Stimulated activated CD4-positive, alpha-beta T cell treated with anti-CD3 and anti-CD28 coated beads, Interleukin-4, amount 100 ng/mL, for 48 hours (primary cell): ENCODE measurements at places on chromosomes 11 and 22.
A peak's percentile ranks its signal among the peaks of the same experiment; 100 is the strongest.

GRCh38 chr11:43072096-43072495 lies 239.7 kb upstream of the API5 start:
- DNase-seq, result no peak

- DNase-seq, result no peak
Observed at GRCh38 chr11:120142441-120143100, 4.7 kb upstream of the TRIM29 start.

DNA sequence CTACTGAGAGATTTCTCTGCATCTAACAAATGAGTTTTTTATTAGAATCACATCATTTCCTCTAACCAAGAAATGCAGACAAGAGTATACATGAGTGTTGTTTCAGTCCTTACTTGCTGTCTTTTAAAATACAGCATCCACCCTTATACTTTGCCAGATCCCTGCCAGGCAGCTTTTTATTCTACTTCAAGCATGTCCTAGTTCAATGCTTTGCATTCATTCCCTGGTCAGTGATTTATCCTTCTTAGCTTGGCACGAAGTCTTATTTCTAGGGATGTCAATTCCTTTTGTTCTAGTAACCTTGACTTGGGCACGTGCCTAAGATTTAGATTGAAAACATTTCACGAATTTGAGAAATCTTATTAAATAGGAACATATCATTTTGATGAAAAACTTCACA lies 307.2 kb upstream of the MPPED2 start:
- no peak for DNase-seq

DNA sequence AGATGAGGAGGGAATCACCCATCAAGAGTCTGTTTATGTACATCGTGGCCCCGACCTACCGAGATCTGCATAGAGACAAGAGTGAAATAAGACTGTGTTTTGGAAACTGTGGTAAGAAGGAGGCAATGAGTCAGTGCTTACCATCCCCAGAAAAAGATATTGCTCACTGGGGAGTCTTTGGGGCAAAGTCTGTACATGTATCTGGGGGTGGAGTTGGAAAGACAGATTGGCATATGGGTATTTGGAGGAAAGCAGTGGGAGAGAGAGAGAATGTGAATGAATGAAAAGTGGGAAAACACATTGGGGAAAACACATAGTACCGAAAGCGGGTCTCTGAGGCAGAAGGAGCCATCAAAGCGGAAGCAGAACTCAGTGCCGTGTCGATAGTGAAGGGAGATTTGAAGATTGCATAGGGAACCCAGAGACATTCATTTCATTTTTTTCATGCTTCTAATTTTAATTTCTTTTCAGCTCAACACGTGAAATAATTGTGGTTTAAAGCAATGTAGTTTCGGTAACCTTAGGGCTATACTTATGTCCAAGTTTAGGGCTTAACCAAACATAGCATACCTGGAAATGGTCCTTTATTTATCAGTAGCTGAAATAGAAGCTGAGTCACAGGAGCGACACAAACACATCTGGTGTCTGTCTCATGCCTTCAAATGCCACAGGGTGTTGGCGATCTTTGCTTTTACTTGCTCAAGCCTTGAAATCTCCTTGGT lies 98.6 kb upstream of the CD44 start:
- DNase-seq, result peak; percentile 57

DNA sequence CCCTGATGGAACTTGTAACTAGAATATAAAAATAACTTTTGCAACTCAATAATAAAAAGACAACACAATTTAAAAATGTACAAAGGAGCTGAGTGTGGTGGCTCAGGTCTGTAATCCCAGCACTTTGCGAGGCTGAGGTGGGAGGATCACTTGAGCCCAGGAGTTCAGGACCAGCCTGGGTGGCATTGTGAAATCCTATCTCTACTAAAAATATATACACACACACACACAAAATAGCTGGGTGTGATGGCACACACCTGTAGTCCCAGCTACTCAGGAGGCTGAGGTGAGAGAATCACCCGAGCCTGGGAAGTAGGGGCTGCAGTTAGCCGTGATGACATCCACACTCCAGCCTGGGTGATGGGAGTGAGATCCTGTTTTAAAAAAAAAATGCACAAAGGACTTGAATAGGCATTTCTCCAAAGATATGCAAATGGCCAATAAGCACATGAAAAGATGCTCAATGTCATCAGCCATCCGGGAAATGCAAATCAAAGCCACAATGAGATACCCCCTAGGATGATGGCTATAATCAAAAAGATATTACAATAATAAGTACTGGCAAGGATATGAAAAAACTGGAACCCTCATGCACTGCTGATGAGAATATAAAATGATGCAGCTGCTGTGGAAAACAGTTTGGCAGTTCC lies 59.8 kb upstream of the SEPTIN5 start:
- DNase-seq, result no peak

DNA sequence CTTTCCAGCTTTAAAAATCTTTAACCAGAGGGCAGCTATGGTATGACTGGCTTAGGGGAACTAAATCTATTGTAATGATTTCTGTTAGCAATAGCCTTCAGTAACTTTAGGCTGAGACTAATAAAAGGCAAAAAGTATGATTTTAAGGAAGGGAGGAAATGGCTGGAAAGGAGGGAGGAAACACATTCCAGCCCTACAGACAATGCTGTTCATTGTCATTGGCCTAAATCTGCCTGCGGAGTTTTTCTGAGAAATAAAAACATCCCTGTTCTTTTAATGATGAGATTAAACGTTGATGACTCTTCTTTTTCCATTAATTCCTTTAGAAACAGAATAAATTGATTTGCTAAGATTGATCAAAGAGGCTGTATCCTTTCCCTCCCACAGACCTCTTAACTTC lies 99.6 kb upstream of the GRAMD1B start:
- no peak for DNase-seq

GRCh38 chr22:50660306-50660705 lies 12.3 kb upstream of the SHANK3 start:
- no peak for DNase-seq
